Left ventricle myocardium superior (tissue), 1 donor: ENCODE measurements at places on chromosomes 11 and 22. TPM values are rescaled to one million over a fixed set of nuclear protein-coding genes. Genes with fewer than 3 reads are reported as not detected.

The ST13 gene
- 222 TPM for total RNA-seq

The CDC42EP2 gene
- 13.0 TPM for total RNA-seq

The NDUFA6 gene
- 316 TPM for total RNA-seq

The SCGB1C1 gene
- not detected for total RNA-seq

The LINC01488 gene
- total RNA-seq = not detected

The AGBL2 gene
- 0.25 TPM for total RNA-seq

The SAA2 gene
- 2.8 TPM for total RNA-seq

- no peak for DNase-seq
Measured at GRCh38 chr11:61392981-61393595, 701 bp downstream of the TMEM216 start.

DNA sequence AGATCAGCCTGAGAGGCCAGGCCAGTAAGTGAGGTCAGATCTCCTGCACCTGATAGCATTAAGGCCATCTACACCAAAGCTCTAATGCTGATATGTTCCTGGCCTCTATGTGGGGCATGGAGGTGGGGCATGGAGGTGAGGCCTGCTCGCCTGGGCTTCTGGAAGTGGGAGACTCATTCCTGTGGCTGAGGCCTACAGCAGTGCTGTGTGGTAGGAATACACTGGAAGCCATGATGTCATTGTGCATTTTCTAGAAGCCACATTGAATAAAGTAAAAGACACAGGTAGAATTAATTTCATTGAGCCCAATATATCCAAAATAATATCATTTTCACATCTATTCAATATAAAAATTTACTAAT lies 2.7 kb downstream of the PNPLA3 start:
- no peak for DNase-seq

- no peak for DNase-seq
Measured at GRCh38 chr11:119030029-119030328, 698 bp downstream of the SLC37A4 start.

- DNase-seq = no peak
Measured at GRCh38 chr11:3148990-3149851, 15.9 kb downstream of the OSBPL5 start.

GRCh38 chr11:99911116-99911515 lies 776.0 kb upstream of the ARHGAP42 start:
- no peak for DNase-seq

- no peak for DNase-seq
Measured at GRCh38 chr22:41491374-41492100, 22.6 kb downstream of the ACO2 start.

- no peak for DNase-seq
Measured at GRCh38 chr11:111845276-111846028, 25.9 kb downstream of the ALG9 start.

DNA sequence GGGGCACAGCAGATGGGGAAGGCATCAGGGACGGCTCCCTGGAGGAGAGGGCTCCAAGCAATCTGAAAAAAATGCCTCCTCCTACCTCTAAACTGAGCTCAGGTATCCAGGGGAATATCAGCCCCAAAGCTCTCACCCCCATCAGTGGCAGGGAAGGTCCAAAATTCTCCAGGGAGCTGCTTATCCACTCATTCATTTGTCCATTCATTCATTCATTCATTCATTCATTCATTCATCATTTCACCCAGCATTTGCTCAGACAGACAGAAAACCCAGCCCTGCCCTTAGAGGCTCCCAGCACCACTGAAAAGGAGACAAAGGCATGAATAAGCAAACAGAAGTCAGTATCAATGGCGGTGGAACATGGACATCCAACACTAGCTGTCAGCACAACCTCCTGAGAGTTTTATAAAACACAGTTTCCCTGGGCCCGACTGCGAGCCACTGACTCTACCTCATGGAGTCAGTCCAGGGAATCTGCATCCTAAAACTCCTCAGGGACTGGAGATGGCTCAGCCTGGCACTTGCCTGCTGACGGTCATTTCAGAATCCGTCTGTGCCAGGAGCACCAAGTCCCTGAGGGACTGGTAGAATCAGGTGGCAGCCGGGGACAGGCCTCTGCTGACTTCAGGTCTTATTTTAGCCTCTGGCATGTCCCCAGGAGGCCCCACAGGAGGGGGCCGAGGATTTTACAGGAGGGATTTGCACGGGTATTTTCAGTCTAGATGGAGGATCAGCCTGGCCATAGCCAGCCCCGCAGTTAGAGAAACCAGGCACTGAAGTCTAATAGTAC lies 164.6 kb downstream of the MN1 start:
- peak; percentile 79 for DNase-seq

- DNase-seq = no peak
Measured at GRCh38 chr11:124533626-124534025, 9.8 kb downstream of the OR8B12 start.

- DNase-seq = peak; percentile 53
Measured at GRCh38 chr11:119721129-119722120, 7.6 kb downstream of the NECTIN1 start.

GRCh38 chr11:102216433-102217075 lies 100.7 kb upstream of the BIRC3 start:
- DNase-seq = no peak

DNA sequence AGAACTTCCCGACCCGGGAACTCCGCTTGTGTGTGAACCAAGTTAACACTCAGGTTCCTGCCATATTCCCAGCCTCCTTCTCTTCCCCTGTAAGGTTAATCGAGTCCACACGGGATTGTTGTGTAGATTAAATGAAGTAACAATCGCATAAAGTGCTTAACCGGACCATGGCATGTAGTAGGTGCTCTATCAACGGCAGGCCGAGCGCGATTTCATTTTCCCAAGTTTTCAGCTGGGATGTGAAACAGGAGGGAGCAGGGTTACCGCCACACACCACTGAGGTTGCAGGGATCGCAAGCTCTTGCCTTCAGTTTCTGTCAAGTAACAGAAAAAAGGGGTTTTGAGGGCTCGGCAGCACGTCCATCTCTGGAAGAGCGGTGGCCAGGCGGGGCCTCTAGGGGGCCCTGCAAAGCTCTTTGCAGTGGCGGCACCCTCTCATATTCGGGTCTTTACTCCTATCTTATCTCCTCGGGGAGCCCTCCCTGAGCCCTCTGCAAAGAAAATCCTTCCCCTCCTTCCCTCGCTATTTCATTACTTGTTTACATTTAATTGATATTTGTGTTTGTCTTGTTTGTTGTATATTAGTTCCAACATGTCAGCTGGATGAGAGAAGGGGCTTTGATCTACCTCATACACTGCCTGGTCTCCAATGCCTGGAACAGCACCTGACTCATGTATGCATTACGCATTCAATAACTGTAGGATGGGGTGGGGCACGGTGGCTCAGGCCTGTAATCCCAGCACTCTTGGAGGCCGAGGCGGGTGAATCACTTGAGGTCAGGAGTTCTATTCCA lies 816 bp upstream of the PLEKHA7 start:
- DNase-seq = no peak

- DNase-seq = no peak
Measured at GRCh38 chr11:100174881-100175280, 512.2 kb upstream of the ARHGAP42 start.

DNA sequence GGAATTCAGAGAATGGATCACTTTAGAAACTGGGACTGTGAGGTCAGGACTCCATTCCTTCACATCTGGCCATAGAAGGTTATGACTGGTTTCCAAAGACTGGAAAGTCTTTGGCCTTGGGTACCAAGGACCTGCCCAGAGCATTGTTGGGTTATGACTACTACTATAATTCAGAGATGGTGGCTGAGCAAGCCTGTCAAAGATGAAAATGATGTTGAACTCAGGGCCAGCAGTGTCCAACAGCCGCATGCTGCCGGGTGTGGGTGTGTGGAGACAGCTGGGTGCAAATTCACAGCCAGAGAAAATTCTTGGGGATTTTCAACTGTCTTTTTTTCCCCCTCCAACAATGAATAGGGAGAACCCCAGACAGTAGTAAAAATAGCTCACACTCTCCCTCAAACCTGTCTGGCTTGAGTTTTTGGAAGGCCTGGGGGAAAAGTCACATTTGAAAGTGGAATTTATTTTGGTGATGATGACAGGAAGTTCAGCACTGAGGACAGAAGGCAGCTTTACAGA lies 166.8 kb upstream of the NCAM1 start:
- no peak for DNase-seq

GRCh38 chr11:624705-625635 lies at the start of gene CDHR5:
Gene CDHR5 (minus strand): TSS chr11:624955. CDS start chr11:624902, 53 bp downstream.
- DNase-seq = peak; percentile 26

- no peak for DNase-seq
Measured at GRCh38 chr11:22749536-22749935, 80.1 kb downstream of the SVIP start.

DNA sequence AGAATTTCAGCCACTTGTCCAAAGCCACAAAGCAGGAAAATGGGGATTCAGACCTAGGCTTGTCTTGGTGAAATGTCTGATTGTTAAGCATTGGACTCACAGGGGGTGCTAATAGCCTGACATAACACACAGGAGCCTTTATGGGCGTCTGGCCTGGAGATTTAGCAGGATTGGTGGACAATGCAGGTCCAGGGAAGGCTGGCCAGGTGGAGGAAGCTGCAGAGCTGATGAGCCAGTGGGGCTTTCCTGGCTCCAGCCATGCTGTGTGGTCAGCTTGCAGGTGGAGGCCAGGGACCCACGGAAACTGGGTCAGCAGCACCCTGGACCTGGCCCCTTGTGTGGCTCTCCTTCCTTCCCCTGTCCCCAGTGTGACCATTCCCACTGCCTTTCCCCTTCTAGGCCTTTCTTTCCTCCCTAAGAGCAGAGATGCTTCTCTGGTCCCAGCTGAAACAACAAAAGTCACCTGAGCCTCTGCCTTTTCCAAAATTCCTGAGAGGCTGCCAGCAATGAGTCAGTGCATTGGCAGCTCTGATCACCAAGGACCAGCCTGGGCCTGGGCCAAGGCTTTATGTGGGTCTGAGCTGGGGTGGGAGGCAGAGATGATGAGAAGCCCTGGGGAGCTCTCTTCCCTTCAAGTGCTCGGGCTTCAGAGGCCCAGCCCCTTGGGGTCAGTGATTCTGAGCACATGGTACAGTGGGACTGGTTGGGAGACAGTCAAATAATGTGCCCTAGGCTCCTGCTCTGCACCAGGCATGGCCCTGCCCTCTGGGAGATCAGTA lies 85.2 kb downstream of the CCDC81 start:
- peak; percentile 77 for DNase-seq

DNA sequence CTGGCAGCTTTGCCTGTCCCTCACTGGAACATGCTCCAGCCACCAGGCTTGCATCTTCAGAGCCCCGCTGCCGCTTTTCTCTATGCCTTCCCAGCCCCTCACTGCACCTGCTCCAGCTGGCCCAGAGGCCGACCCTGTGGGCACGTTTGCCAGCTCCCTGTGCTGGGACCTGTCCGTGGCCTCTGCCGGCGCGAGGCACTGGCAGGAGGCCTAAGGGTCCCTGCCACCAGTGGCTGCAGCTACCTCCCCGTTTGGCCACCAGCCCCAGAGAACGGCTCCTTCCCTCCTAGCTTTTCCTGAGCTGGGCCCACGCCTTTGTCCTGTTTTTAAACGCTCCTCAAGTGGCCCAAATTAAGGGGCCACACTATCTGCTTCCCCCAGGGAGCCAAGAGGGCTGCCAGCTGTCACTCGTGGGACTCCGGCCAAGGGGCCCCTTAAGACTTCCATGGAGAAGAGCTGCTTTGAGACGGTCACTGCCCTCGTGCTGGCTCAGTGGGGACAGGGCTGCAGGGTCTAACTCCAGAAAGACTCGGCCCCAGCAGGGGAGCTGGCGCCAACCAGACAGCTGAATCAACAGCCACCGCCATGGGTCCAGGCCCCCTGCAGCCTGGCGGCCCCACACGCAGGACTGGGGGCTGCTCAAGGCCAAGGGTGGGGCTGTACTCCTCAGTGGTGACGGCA lies 24.6 kb upstream of the WNT7B start:
- DNase-seq = peak; percentile 59

DNA sequence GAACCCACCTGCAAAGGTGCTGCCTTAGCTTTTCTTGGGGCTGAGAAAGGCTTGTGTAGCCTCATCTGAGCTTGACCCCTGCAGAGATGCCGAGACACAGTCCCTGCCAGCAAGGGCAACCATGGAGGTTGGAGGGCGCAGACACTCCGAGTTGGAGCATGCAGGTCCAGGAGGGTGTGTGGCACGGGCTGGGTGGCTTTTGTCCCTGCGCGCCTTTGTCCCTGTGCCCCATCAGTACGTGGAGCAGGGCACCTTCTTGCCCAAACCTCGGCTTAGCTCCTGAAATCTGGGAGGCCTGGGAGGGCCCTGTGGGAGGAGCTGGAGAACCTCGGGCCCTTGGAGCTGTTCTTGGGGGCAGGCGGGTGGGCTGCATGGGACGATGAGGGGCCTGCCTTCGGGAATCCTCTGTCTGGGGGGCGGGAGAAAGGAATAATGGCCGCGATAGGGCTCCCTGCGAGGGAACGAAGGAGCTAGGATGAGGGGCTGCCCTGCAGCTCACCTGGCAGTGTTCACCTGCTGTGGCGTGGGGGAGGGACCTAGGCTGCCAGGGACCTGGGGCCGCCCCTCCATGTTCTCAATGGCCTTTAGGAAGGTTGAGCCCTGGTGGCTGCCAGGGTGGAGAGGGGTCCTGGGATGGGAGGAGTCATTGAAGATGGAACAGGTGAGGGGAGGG lies 3.4 kb downstream of the BRSK2 start:
- DNase-seq = no peak

DNA sequence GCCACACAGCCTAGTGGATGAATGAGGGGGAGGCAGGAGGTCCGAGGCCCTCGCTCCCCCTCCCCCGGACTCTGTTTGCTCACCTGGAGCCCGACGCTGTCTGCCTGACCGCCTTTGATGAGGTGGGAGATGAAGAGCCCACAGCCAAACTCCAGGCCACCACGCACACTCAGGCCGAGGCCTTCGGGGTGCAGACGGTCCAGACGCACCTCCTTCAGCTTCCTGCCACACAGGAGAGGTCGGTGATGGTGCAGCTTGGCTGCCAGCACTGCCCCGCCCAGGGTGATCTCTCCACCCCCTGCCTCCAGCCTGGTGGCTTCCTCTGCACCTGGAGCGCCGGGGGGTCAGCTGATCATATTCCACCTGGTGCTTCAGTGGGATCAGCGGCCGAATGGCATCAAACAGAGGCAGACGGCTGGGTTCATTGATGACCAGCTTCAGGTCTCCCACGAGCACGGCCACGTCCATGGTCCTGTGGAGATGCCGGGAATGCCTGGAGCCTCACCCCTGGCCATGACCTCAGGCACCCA lies 13.1 kb downstream of the USH1C start:
- no peak for DNase-seq

DNA sequence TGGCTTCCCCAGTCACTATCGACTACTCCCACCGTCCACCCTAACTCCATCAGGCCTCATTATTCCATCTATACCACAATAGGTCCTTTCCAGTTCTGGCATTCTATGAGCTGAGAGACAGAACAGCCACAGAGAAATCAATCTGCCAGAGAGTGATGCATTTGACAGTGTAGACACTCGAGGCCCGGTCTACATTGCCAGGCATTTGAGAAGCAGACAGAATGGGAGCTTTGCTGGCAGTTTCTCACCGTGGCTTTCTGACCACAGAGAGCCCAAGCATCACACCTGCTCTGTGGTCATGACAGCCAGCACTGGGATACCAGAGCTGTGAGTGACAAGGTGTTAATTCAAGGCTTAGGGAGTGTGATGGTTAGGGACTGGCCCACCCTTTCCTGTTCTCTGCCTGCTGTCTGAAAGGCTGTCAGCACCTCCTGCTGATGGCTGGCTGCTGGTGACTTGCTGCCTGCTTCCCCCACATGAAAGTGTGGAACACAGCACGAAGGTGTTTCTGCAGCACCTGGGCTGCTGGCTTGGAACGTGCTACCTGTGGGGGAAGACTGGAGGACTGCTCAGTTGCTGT lies 137.8 kb downstream of the KIRREL3 start:
- DNase-seq = no peak
